ENCODE measurements at places on chromosomes 7 and 10.

- no peak for DNase-seq
Observed at GRCh38 chr7:67595431-67596180, 599.0 kb downstream of the TYW1 start.

DNA sequence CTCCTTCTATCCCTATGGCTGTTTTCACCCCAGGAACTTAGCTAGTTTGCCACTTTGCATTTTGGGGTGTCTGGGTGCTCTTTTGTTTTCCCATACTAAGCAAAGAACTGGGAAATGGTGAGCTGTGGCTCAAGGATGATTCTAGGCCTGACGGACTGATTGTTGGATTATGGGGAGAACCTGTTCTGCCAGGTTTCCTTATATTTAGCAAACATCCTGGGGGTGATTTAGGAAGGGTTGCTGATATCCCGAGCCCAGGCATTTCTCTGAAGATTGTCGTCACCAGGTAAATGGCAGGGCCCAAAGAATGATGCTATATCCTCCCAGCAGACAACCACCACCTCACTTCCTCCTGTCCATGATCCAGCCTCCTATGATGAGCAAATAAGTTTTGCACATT lies 72.1 kb upstream of the GRB10 start:
- no peak for DNase-seq

GRCh38 chr7:115230882-115231571 lies 309.1 kb downstream of the MDFIC start:
- DNase-seq, result no peak

DNA sequence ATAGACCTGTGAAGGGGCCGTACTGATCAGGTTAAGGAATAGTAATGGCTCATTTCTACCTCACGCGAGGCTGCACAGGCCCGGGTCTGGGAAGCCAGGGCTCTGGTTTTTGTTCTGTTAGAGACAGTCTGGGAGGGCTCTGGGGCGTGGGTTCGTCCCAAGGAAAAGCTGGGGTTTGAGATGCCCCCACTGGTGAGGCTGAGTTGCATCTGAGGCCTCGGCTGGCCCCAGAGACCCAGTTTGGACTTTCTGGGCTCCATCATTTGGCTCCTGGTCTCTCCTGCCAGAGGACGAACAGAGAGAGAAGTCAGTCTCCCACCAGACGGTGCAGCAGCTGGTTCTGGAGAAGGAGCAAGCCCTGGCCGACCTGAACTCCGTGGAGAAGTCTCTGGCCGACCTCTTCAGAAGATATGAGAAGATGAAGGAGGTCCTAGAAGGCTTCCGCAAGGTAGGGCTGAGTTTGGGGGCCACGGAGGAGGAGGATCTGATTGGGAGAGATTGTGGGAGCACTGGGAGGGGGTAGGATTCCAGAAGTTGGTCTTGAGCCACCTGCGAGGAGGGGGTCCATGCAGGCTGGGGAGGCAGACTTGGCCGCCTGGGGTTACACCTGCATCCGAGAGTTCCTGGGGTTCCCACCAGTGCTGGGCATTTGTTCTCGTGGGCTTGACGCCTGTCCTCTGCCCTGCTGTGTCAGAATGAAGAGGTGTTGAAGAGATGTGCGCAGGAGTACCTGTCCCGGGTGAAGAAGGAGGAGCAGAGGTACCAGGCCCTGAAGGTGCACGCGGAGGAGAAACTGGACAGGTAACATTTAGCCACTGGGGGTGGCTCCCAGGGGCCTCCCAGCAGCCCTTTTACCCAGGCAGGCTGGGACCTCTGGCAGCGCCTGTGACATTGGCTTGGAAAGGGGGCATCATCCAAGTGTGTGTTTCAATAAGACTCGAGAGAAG lies 22.5 kb upstream of the BTBD16 start:
- DNase-seq, result no peak

GRCh38 chr7:141483044-141483443 lies 68.2 kb upstream of the AGK start:
- no peak for DNase-seq

- DNase-seq, result no peak
Observed at GRCh38 chr10:112005044-112005443, 178.5 kb downstream of the GPAM start.

DNA sequence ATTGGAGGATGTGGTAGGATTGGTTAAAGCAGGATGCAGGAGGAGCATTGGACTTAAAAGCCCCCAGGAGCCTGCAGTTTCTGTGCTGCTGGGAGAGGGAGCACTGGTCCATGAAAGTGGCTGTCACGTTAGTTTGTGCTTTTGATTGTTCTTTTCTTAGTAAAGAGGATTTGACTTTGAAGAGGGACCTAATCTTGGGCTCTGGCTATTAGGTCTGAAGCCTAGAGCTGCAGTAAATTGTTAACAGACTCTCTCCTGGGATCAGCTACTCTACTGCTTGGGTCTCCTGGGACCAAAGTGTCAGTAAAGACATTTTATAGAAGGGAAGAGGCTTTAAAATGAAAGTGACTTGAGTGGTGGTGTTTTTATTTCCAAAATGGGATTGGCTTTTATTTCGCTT lies 3.7 kb downstream of the ZFYVE27 start:
- no peak for DNase-seq

- no peak for DNase-seq
Observed at GRCh38 chr10:48245977-48246376, 28.5 kb downstream of the FRMPD2 start.

Measured in hippocampal formation (tissue), 2 donors.